ENCODE measurements at places on chromosomes 4 and X. TPM values are rescaled to one million over a fixed set of nuclear protein-coding genes. Genes with fewer than 3 reads are reported as not detected.
A peak's percentile ranks its signal among the peaks of the same experiment; 100 is the strongest.

Gene PABPC1L2B
- not detected for total RNA-seq

Gene TLR1
- total RNA-seq = 24.1 TPM

DNA sequence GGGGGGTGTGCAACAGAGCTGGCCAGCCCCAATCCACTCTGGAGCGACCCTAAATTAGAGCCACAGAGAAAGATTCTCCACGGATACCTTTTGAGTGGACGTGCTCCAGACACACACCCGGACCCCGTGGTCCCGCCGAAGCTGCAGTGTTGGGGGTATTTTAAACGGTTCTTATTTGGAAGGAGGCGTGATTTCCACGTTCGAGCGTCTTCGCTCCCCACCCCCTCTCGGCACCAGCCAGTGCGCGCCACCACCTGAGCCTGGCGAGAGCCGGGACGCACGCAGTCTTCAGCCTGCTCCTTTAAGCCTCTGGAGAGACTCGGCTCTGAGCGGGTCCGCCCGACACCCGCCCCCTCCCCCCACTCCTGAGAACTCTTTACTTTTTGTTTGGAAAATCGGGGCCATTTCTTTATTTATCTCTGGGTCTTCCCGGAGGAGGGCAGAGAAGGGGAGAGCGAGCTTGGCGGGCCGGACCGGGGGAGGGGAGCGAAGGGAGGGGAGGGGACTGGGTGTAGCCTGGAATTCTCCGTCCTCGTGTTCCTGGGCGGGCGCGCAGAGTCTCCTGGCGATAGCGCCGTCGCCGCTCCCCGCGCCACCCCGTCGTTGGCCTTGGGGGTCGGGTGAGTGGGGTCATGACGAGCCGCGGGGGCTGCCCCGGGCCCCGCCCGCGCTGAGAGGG, 668 bp upstream of the PTCHD1 start:
- H3K27me3 ChIP-seq = peaks cover 9% of the 10 kb centered on the region
- DNase-seq = peak; percentile 23
- H3K4me3 ChIP-seq = no peak overlapping the region
- H3K27ac ChIP-seq = no peak overlapping the region
- no peaks in the 10 kb centered on the region for H3K4me1 ChIP-seq

- peak; percentile 56 for DNase-seq
- no peaks in the 10 kb centered on the region for H3K36me3 ChIP-seq
- no peaks in the 10 kb centered on the region for H3K27me3 ChIP-seq
- no peak overlapping the region for H3K4me3 ChIP-seq
These were observed 111.6 kb upstream of the PTPN13 start for GRCh38 chr4:86482306-86483172.

GRCh38 chr4:144646523-144647094, 653 bp downstream of the HHIP start:
- DNase-seq = peak; percentile 69
- peaks cover 36% of the 10 kb centered on the region for H3K4me1 ChIP-seq
- H3K27me3 ChIP-seq = peaks cover 18% of the 10 kb centered on the region
- H3K27ac ChIP-seq = peak overlapping the region; percentile 16

DNA sequence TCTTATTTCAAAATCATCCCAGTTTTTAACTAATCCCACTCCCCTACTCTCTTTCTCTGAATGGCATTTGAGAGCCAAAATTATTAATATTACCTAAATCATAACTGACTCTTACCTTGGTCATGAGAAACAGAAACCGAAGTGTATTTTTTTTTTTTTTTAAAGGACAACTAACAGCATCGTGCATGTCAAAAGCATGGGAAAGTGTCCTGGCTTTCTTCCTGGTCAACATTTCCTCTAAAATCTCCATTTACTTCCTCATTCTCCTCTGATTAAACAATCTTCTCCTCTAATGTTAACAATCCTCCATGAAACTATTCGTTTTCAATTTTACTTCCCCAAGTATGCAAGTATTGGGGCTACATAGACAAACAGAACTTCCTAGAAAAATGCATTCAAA, 2.1 kb upstream of the STS start:
- peaks cover 2% of the 10 kb centered on the region for H3K4me1 ChIP-seq
- H3K36me3 ChIP-seq = no peaks in the 10 kb centered on the region
- H3K27me3 ChIP-seq = peaks cover 5% of the 10 kb centered on the region
- H3K27ac ChIP-seq = no peak overlapping the region
- no peak for DNase-seq
- no peak overlapping the region for H3K4me3 ChIP-seq

DNA sequence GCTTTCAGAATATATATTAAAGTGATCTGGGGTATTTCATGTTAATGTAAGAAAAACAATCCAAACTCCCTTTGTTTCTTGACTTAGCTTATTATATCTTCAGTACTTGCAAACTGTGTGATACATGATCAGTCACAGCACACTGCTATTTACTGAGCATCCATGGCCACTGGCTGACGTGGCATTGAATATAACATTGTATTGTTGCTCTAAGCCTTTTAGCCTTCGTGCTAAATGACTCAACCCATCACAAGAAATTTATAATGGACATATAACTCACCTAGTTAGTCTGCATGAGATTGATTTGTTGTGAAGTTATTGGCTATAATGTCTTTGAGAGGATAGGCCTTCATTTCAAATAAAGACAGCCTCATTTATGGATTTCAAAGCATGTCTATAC, 642.6 kb downstream of the IL1RAPL1 start:
- no peaks in the 10 kb centered on the region for H3K27me3 ChIP-seq
- no peak overlapping the region for H3K4me3 ChIP-seq
- no peaks in the 10 kb centered on the region for H3K4me1 ChIP-seq
- H3K36me3 ChIP-seq = no peaks in the 10 kb centered on the region
- no peak for DNase-seq

DNA sequence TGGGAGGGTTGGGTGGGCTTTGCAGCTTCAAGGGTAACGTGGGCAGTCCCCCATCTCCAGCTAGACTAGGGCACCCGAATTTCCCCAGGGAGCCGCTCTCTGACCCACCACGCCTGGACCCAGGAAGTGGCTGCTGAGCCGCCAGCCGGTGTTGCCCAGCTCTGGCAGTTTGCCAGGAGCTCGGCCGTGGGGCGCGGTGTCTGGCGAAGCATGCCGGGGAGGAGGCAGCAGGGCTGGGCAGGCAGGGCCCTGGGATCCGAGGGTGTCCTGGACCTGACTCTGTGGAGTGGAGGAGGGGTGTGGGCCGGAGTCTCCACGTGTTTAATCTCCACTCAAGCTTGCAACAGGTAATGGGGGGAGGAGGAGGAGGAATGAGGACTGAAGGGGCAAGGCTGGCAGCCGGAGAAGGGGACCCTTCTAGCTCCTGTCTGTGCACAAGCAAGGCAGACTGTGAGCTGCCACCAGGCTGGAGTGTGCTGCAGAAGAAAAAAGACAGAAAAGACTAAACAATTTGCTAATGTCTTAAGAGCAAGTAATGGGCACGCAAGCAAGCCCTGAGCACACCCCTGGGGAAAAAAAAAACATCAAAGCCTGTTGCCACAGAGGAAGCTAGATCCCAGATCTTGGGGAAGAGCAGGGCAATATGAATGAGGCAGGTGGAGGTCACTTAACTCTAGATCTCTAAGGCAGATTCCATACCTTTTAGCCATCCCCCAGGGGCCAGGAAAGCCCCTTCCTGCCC, 2.4 kb downstream of the LONRF3 start:
- DNase-seq = no peak
- H3K27ac ChIP-seq = peak overlapping the region; percentile 17
- peaks cover 18% of the 10 kb centered on the region for H3K27me3 ChIP-seq
- no peaks in the 10 kb centered on the region for H3K36me3 ChIP-seq
- peaks cover 16% of the 10 kb centered on the region for H3K4me1 ChIP-seq

DNA sequence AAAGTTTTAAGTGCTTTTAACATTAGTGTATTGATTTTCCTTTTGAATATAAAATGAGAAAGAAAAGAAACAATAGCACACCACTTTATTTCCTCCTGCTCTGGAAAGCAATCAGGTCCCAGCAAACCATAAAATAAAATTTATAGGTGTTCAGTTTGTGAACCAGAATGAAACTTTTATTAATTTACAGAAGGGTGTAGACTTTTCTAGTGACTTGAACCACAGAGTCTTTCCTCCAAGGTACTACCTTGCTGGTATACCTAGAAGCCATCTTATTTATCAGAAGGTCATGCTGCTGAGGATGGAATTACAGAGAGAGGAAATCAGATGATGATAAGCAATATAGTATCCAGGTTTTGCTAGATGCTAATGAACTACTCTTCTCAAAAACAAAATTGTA, 27.6 kb upstream of the RPS6KA3 start:
- H3K4me3 ChIP-seq = no peak overlapping the region
- peaks cover 5% of the 10 kb centered on the region for H3K27me3 ChIP-seq
- no peak for DNase-seq
- H3K27ac ChIP-seq = no peak overlapping the region
- H3K36me3 ChIP-seq = no peaks in the 10 kb centered on the region
- no peaks in the 10 kb centered on the region for H3K4me1 ChIP-seq

- peaks cover 4% of the 10 kb centered on the region for H3K4me1 ChIP-seq
- peaks cover 8% of the 10 kb centered on the region for H3K27me3 ChIP-seq
- no peak overlapping the region for H3K27ac ChIP-seq
- DNase-seq = no peak
- no peak overlapping the region for H3K4me3 ChIP-seq
These were observed 68.3 kb downstream of the FMR1NB start for GRCh38 chrX:148049441-148049840.

GRCh38 chr4:181659876-181660275, 583.3 kb upstream of the TENM3 start:
- H3K27ac ChIP-seq = no peak overlapping the region
- H3K4me1 ChIP-seq = no peaks in the 10 kb centered on the region
- DNase-seq = no peak
- no peaks in the 10 kb centered on the region for H3K27me3 ChIP-seq
- H3K4me3 ChIP-seq = no peak overlapping the region

DNA sequence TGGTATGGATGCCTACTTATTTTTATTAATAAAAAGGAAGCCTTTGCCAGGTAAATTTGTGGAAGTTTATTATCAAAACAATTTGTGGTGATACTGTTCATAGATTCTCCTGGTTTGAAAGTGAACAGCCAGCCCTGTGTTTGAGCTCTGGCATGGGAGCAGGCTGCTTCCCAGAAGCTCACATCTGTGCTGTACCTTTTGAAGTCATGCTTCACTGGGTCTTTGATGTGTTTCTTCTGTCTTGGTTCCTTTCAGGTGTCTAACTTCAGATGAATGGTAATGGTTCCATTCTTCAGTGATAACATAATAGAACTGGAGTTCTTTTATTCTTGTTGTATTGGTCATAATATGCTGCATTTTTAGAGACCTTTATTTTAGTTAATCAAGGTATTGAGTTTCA, 85.5 kb downstream of the BMPR1B start:
- H3K4me3 ChIP-seq = no peak overlapping the region
- H3K27ac ChIP-seq = no peak overlapping the region
- H3K27me3 ChIP-seq = no peaks in the 10 kb centered on the region
- no peaks in the 10 kb centered on the region for H3K4me1 ChIP-seq
- no peaks in the 10 kb centered on the region for H3K36me3 ChIP-seq

DNA sequence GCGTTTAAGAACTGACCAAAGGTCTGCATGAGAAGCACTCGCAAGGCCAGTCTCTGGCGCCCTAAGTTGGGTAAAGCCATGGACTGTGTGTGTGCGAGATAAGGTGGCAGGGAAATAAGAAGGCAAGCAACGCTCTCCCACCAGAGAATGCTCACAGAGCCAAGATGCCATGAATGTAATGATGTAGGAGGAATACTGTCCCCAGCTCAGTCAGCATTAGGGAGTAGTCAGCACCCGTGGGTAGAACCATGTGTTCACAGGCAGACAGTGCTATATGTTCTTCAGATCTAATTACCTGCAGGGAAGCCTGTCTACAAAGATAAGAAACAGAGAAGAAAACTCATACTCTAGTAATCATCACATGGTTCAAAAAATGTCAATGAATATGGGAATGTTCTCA, 68.8 kb downstream of the SEC24D start:
- H3K27me3 ChIP-seq = no peaks in the 10 kb centered on the region
- H3K4me3 ChIP-seq = no peak overlapping the region
- no peak for DNase-seq
- peaks cover 26% of the 10 kb centered on the region for H3K36me3 ChIP-seq

GRCh38 chrX:49992853-49993252, 70.5 kb downstream of the CLCN5 start:
- peaks cover 9% of the 10 kb centered on the region for H3K27me3 ChIP-seq
- H3K36me3 ChIP-seq = no peaks in the 10 kb centered on the region
- H3K4me1 ChIP-seq = no peaks in the 10 kb centered on the region
- no peak for DNase-seq
- H3K4me3 ChIP-seq = no peak overlapping the region

- H3K4me1 ChIP-seq = no peaks in the 10 kb centered on the region
- H3K4me3 ChIP-seq = no peak overlapping the region
- DNase-seq = peak; percentile 17
- H3K27ac ChIP-seq = no peak overlapping the region
These were observed 30.6 kb upstream of the GTPBP6 start for GRCh38 chrX:349196-349595.

- no peak for DNase-seq
- no peaks in the 10 kb centered on the region for H3K27me3 ChIP-seq
- H3K4me3 ChIP-seq = no peak overlapping the region
- H3K36me3 ChIP-seq = peaks cover 5% of the 10 kb centered on the region
These were observed 69.4 kb downstream of the TBC1D9 start for GRCh38 chr4:140686796-140687195.

GRCh38 chr4:113636877-113637276, 124.7 kb downstream of the CAMK2D start:
- peaks cover 8% of the 10 kb centered on the region for H3K4me1 ChIP-seq
- peak overlapping the region; percentile 10 for H3K27ac ChIP-seq
- no peaks in the 10 kb centered on the region for H3K27me3 ChIP-seq
- H3K36me3 ChIP-seq = no peaks in the 10 kb centered on the region
- H3K4me3 ChIP-seq = no peak overlapping the region

DNA sequence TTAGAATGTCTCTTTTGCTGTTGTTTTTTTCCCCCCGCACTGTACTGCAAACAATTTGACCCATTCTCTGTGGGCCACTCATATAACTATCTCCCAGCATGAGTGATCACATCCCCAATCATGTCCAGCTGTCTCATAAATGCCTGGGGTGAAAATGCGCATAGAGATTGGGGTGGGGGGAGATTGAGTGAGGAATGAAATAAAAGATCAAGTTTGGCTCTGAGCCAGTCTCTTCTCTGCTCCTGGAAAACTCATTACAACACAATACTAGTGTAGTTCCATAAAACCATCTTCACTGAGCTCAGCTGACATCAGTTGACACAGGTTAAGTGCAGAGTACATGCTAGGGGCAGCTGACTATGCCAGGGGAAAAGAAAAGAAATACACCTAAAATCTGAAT, 96.9 kb downstream of the EGF start:
- no peaks in the 10 kb centered on the region for H3K27me3 ChIP-seq
- peaks cover 6% of the 10 kb centered on the region for H3K4me1 ChIP-seq
- no peak overlapping the region for H3K4me3 ChIP-seq
- DNase-seq = no peak
- no peaks in the 10 kb centered on the region for H3K36me3 ChIP-seq
